Natural killer cell (primary cell): ENCODE measurements at places on chromosomes 1 and 21. TPM values are rescaled to one million over a fixed set of nuclear protein-coding genes. Genes with fewer than 3 reads are reported as not detected.

Gene TSPAN1
- total RNA-seq = not detected

Gene EXO1
- 2.7 TPM for total RNA-seq

Gene RAB7B
- total RNA-seq = not detected

Gene SPRR3
- not detected for total RNA-seq

Gene LY9
- 34.4 TPM for total RNA-seq

Gene TRIM17
- total RNA-seq = 8.4 TPM

Gene OVAAL
- total RNA-seq = not detected

Gene AZIN2
- total RNA-seq = 4.1 TPM

Gene FH
- total RNA-seq = 16.7 TPM

Gene LCE2B
- not detected for total RNA-seq

Gene TMEM269
- 0.33 TPM for total RNA-seq

Gene MTARC1
- 2.5 TPM for total RNA-seq

Gene NME7
- total RNA-seq = 9.8 TPM
